AG08396 (cell line): ENCODE measurements at places on chromosomes 1 and 21.

DNA sequence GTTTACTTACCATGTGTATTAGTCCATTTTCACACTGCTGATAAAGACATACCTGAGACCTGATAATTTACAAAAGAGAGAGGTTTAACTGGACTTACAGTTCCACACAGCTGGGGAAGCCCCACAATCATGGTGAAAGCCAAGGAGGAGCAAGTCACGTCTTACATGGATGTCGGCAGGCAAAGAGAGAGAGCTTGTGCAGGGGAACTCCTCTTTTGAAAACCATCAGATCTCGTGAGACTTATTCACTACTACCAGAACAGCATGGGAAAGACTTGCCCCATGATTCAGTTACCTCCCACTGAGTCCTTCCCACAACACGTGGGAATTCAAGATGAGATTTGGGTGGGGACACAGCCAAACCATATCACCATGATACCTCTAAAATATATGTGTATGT is 39.3 kb upstream of the ERRFI1 start:
- no peak for DNase-seq

GRCh38 chr1:157626099-157626498 is 28.2 kb upstream of the FCRL4 start:
- no peak for DNase-seq

DNA sequence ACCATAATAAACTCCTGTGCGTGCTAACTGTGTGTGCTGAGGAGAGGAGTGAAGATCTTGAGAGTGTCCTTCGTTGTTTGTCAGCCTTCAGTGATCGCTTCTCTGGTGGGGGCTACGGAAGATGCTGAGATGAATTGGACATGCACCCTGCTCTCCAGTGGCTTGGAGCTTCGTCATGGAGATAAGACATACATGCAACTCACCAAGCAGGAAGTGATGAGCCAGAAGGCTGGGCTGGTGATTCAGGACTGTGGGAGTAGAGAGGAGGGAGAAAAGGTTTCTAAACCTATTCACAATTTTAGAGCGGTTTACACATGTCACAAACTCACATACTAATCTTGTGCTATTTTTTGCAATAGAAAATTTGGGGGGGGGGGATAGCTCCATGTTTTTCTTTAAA is 128.9 kb upstream of the ADAR start:
- DNase-seq, result peak; percentile 28

DNA sequence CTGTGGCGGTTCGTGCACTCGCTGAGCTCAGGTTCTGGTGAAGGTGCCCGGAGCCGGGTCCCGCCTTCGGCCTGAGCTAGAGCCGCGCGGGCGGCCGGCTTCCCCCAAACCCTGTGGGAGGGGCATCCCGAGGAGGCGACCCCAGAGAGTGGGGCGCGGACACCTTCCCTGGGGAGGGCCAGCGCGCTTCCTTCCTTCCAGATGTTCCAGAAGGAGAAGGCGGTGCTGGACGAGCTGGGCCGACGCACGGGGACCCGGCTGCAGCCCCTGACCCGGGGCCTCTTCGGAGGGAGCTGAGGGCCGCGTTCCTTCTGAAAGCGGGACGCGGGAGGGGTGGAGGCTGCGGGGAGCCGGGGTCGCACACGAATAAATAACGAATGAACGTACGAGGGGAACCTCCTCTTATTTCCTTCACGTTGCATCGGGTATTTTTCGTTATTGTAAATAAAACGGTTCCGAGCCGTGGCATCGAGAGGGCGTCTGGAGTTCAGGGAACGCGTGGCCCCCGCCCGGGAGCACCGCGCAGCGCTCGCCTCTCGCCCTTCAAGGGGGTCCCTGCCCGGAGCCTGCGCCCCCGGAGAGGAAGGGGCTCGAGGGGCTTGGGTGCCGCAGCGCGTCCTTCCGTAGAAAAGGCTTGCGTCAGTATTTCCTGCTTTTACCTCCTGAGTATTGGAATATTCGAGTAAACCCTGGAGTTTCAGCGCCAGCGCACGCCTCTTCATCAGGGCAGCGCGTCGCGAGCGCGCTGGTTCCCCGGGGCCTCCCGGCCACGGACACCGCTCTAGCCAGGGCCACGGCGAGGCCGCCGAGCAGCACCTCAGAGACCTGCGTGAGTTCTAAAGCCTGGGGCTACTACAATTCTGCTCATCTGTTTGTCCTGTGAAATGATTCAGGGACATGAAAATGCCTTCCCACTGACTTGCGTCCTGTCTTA is 11.5 kb downstream of the YBEY start:
- no peak for DNase-seq

GRCh38 chr1:200131551-200132125 is 104.1 kb downstream of the NR5A2 start:
- DNase-seq, result no peak

GRCh38 chr21:28234326-28234725 is 758.4 kb downstream of the LTN1 start:
- DNase-seq, result no peak

GRCh38 chr1:202622388-202622787 is 87.9 kb downstream of the SYT2 start:
- DNase-seq, result no peak

DNA sequence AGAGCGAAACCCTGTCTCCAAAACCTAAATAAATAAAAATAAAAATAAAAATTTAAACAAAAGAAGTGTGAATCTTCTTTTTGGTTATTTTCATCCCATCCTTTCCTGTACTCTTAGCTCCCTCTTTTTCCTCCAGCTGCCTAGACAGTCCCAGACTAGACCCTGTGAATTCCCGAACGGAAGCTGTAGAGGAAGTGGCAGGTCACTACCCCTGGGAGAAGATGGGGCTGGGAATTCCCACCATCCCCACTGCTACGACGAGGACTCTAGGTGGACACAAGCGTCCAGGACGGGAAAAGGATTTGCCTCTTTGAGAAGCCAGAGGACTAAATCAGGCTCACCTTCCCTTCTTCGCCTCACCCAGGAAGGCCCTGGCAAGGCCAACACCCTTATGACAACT is 12.6 kb downstream of the RHBDL2 start:
- DNase-seq, result no peak

DNA sequence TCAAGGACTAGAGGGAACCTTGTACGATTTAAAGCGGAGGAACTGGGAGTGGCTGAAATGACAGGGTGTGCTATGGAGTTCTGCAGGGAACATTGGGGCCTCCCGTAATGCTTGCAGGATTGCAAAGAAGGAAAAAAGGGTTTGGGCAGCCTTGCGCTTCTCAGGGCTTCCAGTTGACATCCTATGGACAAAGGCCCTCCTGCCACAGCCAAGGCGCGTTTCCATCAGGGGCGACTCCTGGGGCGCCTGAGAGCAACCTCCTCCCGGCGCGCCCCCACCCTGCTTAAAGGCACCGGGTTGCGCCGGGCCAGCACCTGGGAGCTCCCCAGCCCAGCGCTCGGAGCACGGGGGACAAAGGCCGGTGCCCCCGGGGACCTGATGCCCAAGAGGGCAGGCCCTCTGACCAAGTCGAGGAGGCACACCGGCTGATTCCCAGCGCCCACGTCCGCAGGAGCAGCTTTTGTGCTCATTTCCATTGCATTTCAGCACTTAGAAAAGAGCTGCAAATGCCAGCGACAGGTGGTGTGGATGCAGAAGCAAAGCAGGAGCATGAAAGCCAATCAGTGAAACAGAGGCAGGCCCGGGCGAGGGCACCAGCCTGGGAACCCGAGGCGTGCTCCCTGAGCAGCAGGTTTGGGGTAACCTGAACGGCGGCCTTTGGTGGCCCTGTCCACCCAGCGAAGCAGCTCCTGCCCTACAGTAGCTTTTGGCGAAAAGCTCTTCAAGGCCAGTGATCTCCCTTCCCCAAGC is 17.6 kb upstream of the RNF187 start:
- no peak for DNase-seq

DNA sequence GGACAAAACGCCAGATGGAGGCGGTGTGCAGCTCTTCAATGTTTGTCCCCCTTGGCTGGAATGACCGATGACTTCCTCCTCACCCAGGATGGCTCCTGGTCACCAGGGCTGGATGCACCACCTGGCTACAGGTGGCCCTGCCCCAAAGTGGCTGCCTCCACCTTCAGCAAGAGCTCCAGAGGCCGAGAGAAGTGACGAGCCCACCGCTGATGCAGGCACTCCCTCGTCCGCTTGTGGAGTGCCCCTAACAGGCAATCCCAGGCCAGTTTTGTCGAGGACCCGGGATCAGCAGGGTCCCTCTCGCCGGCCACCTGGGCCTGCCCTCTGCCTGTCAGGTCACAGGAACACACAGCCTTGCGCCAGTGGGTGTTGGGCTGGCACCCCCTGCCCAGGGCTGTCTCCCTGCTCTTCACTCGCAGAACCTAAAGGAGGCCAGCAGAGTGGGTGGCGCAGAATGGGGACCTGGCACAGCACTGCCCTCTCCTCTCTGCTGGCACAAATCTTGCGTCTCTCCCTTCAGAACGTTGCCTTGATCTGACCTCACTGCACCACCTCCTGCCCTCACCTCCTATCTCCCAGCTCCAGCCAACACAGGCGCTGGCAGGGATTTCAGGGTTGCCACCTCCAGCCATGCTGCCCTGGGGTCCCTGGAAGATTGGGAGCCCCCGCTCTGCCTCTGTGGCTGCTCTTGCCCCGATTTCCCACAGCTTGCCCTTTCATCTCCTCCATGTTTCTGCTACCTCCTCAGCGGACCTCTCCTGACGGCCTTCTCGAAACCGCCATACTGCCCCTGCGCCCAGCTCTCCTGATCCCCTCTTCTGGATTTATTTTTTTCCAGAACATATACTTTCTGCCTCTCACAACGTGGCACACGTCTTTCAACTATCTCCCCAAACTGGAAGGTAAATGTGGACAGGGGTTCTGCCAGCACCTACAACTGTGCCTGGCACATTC is 38.6 kb downstream of the SLC45A1 start:
- no peak for DNase-seq

- DNase-seq, result no peak
These were observed 49.4 kb downstream of the SRRM1 start for GRCh38 chr1:24692351-24692980.

- no peak for DNase-seq
These were observed 48.6 kb downstream of the ITPKB start for GRCh38 chr1:226690460-226690982.

DNA sequence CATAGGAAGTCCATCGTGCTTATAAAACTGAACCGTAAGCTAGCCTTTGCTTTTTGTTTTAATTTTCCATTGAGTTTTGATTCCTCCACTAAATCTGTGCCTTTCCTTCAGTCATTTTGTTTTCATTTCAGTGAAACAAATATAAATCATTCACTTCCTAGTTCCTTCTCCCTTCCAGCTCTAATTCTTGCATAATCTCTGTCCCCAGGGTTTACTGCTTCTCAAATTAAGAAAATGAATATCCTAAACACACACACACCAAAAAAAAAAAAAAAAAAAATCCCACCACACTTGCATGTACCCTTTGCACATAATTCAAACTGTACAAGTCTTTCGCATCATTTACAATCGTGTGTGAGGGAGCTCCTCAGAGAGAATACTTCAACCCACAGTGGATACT is 6.8 kb downstream of the KCNH1 start:
- no peak for DNase-seq

- no peak for DNase-seq
These were observed 285.3 kb upstream of the C1orf105 start for GRCh38 chr1:172135076-172135672.
